ENCODE measurements at places on chromosomes 2 and 18.

GRCh38 chr18:51933903-51934302, 406.1 kb upstream of the DCC start:
- DNase-seq: no peak

GRCh38 chr2:151673016-151673415, 61.3 kb downstream of the NEB start:
- no peak for DNase-seq

DNA sequence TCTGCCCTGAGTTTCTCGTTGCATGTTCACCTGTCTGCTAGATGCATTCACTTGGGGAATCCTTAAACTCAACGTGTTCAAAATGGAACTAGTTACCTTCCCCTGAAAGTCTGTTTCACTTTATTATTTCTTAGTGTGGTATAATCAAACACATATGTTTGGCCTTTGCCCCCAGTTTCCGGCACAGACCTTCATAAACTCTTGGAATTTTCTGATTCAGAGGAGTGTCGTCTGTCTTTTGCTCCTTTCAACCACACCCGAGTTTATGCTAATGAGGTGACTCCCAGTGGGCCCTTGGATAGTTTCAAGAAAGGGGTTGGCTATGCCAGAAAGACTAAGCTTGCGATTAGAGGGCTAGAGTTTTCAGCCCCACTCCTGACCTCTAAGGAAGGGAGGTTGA, 198.9 kb downstream of the CDCA7 start:
- DNase-seq: no peak

GRCh38 chr2:29920130-29920577, 1.2 kb downstream of the ALK start:
- no peak for DNase-seq

DNA sequence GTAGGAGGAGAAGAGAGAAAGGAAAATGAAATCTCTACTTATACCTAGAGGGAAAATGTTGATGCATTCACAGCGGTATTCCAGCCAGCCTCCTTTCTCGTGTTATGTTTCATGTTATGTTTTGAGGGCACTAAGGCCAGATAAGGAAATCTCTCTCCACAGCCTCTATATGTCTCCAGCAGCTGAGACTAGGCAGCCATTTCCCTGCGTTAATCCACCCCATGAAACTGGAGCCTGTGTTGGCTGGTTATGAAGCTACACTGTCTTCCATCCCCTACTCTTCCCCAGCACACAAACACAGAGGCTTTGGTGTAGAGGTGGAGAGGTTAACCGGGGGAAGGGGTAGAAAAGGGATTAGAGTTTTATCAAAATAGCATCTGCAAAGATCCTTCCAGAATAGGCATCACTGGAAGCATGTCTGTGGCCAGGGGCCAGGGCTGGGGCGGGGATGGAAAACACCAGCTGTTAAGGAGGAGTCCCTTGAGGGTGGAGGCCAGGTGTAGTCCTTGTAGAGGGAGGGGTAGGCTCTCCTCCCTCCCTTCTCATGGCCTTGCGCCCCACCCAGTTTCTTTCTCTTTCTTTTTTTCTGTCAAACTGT, 100.9 kb upstream of the TNP1 start:
- no peak for DNase-seq

DNA sequence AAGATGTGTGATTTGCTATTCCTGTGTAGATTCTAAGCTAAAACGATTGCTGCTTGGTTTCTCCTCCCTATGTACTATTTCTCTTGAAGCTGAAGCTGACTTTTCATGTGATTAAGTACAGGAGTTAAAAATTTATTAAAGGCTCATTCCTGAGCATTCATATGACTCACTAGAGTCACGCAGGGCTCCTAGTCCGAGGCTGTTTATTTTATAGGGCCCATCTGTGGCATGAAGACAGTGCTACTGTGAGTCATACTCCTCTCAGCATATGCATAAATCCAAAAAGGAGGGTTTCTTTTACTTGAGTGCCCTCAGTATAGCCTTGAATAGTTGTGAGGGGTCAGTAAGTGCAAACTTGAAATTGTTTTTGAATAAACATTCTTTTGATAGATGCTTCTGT, 378.8 kb downstream of the PTPRM start:
- no peak for DNase-seq

GRCh38 chr18:28039078-28039477, 137.9 kb downstream of the CDH2 start:
- no peak for DNase-seq

All from activated CD4-positive, CD25-positive, alpha-beta regulatory T cell treated with anti-CD3 and anti-CD28 coated beads, Interleukin-2, amount 50 U/mL, for 16 hours (primary cell).